ENCODE measurements at places on chromosomes 12 and 14.

GRCh38 chr12:31523306-31523705, 67.6 kb downstream of the DENND5B start:
- no peak for DNase-seq

DNA sequence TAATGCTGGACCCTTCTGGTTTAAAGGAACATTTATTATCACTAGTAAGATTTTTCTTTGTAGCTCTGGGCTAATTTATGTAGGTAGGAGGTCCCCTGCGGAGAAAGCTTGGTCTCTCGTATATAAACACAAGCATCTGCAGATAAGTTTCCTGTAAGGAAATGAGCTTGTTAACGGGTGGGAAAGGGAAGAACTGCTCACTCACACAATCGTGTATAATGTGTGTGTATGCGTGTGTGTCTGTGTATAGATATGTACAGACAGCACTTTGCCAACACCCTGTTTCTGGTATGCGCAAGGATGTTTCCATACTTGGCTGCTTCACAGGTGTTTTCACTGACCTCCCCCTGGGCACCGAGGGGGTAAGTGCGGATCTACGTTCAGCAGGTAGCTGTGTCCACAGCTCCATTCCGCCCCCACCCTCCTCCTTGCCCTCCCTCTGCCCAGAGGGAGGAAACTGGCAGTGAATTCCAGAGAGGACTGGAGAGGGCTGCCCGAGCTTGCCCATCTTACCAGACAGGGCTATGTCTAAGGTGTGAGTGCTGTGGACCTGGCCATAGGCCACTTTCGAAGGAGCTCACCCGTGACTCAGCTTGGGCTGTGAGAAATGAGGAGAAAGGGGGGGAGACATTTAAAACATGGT, 65.2 kb downstream of the NINJ2 start:
- no peak for DNase-seq

- DNase-seq: no peak
These were observed 431.7 kb downstream of the NPAS3 start for GRCh38 chr14:33370426-33370825.

GRCh38 chr12:123142921-123143735, 7.8 kb downstream of the PITPNM2 start:
- no peak for DNase-seq

DNA sequence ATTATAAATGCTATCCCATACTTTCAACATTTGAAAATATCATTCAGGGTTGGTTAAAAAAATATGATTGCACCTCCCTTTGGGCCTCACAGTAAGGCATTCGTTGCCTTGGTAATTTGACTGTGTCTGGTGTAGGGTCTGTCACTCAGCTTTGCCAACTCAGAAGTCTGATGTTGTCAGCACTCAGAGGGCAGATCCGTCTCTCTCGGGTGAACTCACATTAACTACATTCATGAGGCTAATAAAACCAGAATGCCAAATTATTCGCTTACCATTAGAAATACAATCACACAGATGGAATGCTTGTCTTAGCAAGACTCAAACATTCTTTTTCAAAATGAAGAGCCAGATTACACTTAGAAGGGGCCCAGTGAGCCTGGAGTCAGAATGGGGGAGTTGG, 53.0 kb downstream of the NPAS3 start:
- DNase-seq: no peak

DNA sequence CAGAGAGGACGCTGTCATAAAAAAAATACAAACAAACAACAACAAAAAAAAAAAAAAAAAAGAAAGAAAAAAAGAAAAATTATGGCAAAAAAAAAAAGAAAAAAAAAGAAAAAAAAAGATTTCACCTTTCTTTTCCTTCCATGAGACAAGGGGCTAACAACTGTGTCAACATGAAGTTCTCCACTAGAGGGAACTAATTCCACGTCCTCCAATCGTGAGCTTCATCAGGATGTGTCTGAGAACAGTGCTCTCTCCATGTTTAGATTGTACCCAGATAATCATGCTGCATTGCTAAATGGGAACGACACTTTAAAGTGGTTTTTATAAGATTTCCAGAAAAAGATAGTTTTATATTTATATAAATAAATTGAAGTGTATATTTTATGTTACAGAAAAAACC, 96.2 kb upstream of the PTPRB start:
- no peak for DNase-seq

DNA sequence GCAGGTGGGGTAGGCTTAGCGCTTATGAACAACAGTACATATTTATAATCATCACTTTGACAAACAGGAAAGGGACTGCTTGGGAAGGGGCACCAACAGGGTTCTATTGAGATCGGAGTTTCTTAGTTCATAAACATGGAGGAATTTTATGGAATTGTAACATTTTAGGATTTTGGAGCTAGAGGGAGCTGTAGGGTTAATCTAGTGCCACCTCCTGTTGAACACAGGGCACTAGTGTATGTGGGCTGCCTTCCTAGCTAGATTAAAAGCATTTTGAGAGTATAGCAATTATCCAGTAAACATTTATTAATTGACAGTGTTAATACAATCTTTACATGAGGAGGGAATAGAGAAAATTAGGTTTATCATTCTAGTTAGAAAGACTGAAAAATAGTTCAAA, 23.1 kb upstream of the TBC1D30 start:
- no peak for DNase-seq

DNA sequence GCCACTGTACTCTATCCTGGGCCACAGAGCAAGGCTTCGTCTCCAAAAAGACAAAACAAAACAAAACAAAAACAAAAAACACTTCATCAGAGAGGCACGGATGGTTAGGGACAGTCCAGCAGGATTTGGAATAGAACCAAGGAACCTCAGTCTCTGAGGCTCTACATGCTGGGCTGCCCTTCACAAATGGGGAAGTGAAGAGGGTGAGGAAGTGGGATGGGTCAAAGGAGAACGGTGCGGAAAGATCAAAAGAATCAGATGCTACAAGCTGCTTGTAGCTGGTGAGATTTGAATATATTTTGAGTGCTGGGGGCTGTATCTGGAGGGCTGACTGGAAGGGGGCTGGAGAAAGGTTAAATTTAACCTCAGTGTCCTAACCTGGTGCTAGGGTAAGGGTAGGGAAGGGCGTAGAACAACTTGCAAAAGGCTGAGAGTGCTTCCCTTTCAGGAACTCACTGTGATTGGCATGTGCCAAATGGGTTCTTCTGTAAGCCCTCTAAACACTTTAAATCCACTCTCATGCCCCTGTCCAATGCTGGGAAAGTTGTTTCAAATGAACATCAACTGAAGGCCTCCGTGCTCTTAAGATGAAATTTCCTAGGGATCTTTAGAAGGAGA, 4.6 kb downstream of the FOXJ2 start:
- no peak for DNase-seq

DNA sequence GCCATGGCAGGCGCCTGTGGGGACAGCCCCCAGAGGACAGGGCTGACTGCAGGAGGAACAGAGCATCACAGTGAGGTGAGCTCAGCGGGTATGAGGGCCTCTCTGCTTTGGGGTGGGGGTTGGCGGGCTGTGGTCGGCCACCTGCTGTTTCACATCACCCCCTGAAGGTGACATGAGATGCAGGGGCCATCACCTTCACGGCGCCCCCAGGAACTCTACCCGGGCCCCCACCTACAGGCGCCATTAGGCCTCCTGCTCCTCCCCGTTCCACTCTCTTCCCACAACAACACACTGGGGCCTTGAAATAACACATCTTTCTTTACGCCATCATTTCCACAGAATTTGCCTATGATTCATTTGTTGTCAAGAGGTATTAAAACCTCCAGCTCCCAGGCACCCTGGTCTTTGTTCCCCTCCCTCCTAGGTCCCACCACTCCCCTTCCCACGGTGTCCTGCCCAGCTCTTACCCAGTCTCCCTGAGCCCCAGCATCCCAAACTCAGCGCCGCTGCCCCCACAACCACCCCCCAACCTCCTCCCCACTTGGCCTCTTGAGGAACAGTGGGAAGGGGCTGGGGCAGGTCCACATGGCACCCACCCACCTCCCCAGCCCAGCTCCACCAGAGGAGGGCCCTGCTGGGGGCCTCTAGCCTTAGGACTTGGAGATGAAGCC, 12.7 kb upstream of the HDAC7 start:
- no peak for DNase-seq

GRCh38 chr14:57480051-57480450, 13.6 kb downstream of the CCDC198 start:
- no peak for DNase-seq

GRCh38 chr12:105025890-105026289, 39.8 kb downstream of the NOPCHAP1 start:
- DNase-seq: no peak

DNA sequence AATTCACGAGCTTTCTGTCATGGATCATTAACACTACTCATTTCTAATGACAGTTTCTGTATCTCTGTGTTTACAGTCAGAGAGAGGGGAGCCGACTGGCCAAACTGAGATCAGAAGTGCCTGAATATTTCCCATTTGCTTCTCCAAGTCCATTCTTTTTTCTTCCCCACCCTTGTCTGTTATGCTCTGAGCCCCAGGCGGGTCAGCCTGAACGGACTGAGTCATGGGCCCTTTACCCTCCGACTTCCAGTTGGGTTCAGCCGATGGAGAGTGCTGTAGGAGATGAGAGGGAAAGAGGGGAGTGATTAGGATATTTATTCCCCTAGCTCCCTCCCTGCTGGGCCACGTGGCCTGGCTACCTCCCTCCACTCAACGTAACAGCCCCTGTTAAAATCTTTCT, 104.7 kb downstream of the PAH start:
- no peak for DNase-seq

- DNase-seq: no peak
These were observed 99.9 kb downstream of the RAD51B start for GRCh38 chr14:67919259-67920032.

DNA sequence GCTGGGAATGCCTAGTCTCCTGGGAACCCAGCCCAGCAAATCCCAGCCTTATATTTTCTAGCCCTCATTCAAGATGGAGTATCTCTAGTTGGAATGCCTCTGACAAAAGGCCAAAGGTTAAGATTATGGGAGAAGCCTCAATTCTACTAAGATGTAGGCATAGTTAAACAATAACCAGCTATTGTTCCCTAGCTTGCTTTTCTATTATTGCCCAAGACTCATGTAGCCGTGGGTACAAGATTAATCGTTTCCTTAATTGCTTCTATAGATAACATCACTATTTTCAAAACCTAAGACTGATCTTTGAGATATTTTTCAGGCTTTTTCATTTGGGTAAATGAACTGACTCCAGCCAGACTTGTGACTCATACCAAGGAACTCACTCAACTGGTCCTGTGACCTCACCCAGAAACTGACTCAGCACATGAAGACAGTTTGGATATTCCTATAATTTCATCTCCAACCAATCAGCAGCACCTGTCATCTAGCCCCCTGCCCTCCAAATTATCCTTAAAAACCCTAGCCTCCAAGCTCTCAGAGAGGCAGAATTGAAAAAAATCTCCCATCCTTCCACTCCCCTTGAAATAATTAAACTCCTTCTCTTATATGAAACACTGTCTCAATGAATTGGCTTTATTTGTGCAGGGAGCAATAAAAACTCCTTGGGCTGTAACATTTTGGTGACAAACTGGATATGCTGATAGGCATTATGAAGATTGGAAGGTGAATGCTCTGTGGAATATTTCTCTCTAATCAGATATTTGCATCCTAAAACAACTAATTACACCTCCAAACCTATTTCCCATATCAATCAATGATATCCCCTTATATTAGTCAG, 589.0 kb downstream of the C12orf50 start:
- DNase-seq: no peak

GRCh38 chr14:103693515-103693914, 21.7 kb downstream of the XRCC3 start:
- DNase-seq: no peak

GRCh38 chr12:76745343-76745742, 18.6 kb upstream of the ZDHHC17 start:
- DNase-seq: no peak

- DNase-seq: no peak
These were observed 15.8 kb upstream of the ATP5F1B start for GRCh38 chr12:56661560-56661959.

DNA sequence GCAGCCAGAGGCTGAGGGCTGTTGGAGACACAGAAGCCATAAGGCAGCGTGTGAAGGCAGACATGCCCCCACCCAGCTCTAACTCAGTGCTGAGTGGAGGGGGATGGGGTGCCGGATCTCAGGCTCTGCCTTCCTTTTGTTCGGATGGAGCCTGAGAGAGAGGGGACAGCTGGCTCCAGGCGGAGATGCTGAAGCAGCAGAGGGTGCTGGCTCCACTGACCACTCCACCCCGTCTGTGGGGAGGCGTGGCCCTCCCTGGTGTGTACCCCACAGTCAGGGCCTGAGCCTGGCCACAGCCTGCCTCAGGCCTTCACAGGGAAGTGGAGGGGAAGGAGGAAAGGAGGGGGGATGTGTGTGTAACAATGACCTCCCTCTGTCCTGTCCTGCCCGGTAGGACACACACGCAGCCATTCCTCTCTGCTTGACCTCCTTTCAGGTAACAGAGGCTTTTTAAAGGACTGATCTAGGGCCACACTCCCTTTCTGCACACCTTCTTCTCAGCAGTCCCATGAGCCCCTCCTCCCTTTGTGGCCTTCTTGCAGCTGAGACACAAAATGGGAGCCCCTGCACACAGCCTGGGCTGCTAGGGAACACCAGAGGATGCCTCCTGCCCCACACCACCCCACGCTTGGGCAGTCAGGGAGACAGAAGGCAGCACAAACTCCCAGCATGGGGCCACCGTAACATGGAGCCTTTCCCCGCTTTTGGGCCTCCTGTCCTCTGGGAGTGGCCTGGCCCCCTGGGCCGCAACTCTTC, 9.6 kb upstream of the ENDOU start:
- no peak for DNase-seq

- DNase-seq: no peak
These were observed 1865.6 kb upstream of the FLRT2 start for GRCh38 chr14:83664389-83664788.

DNA sequence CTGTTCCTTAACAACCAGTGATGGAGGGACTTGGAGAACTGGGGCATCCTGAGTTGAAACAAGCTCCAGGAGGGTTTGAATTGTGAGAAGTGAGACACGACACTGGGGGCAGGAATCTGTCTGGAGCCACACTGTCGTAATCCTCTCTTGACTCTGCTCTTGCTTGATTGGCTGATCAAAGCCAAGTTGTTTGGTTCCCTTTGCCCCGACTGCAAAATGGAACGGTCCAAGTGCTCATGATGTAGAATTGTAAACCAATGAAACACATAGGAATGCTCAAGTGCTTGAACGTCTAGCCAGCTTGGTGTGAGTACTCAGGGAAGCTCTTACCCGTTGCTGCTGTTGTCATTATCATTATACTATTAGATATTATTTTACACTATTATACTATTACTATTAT, 98.1 kb downstream of the TMEM132C start:
- no peak for DNase-seq

DNA sequence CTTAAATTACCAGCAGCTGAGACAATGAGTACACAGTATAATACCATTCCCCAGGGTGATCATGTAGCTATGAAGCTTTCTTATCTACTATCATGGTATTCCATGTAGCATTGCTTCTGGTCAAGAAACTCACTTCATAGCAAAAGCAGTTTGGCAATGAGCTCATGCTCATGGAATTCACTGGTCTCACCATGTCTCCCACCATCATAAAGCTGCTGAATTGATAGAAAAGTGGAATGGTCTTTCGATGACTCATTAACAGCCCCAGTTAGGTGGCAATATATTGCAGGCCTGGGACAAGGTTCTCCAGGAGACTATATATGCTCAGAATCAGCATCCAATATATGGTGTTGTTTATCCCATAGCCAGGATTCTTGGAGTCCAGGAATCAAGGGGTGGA, 553.7 kb downstream of the FOXG1 start:
- DNase-seq: no peak

All from GOT3 (cell line).